Motor neuron (in vitro differentiated cells): ENCODE measurements at places on chromosomes 4 and X. TPM values are rescaled to one million over a fixed set of nuclear protein-coding genes. Genes with fewer than 3 reads are reported as not detected.

CPZ gene
- 0.73 TPM in 1 of 2 replicates, not detected in the other for total RNA-seq

GRCh38 chr4:53039741-53040458 is 177.8 kb downstream of the RASL11B start:
- no peak for ATAC-seq

MTTP gene
- 0.73 TPM in 1 of 2 replicates, not detected in the other for total RNA-seq

CLNK gene
- 0.07 TPM in 1 of 2 replicates, not detected in the other for total RNA-seq

DNA sequence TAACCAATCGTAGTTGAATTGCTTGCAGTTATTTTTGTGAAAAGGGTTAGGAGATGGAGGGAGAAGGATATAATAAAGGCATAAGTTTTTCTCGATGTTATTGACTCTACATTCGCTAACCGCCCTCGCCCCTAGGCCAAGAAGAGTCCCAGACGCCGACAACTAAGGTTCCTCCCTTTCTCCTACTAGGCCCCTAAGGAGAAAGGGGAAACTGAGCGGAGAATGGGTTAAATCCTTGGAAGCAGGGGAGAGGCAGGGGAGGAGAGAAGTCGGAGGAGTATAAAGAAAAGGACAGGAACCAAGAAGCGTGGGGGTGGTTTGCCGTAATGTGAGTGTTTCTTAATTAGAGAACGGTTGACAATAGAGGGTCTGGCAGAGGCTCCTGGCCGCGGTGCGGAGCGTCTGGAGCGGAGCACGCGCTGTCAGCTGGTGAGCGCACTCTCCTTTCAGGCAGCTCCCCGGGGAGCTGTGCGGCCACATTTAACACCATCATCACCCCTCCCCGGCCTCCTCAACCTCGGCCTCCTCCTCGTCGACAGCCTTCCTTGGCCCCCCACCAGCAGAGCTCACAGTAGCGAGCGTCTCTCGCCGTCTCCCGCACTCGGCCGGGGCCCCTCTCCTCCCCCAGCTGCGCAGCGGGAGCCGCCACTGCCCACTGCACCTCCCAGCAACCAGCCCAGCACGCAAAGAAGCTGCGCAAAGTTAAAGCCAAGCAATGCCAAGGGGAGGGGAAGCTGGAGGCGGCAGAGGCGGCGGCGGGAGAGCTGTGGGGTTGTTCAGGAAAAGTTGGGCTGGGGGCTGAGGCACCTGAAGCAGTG is 5.9 kb downstream of the ATOH1 start:
- peak; percentile 79 for ATAC-seq

DNA sequence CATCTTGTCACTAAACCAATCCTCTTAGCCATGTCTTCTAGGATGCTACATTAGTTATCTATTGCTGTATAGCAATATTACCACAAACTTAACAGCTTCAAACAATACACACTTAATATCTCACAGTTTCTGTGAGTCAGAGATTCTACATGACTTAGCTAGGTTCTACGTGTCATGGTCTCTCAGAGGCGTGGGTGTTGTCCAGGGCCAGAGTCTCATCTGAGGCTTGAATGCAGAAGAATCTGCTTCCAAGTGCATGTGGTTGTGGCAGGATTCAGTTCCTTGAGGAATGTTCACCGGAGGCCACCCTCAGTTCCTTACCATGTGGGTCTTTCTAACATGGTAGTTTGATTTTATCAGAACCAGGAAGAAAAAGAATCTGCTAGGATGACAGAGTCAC is 26.4 kb downstream of the PPP1R2C start:
- no peak for ATAC-seq

MAB21L2 gene
- total RNA-seq: 1.3 and 1.6 TPM in 2 replicates

GRCh38 chrX:97587171-97587570 is 703.5 kb downstream of the RPA4 start:
- no peak for ATAC-seq

KLKB1 gene
- total RNA-seq: 0.07 and 0.45 TPM in 2 replicates

DNA sequence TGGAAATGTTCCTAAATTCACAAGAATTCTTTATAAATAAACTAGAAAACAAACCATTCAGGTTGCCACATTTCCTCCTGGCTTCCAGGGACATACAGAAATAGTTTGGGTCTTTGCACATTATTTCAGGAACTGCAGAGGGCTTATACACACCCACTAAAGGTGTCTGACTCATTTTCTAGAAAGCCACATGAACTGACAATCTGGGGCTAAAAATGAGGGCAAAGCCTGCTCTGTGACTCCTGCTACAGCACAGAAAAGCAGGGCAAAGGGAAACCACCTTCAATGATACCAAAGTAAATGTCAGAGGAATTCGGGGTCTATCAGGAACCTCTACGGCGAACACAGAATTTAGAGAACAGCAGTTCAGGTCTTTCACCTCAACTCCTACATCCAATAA is 112.2 kb upstream of the MAP3K15 start:
- no peak for ATAC-seq

DNA sequence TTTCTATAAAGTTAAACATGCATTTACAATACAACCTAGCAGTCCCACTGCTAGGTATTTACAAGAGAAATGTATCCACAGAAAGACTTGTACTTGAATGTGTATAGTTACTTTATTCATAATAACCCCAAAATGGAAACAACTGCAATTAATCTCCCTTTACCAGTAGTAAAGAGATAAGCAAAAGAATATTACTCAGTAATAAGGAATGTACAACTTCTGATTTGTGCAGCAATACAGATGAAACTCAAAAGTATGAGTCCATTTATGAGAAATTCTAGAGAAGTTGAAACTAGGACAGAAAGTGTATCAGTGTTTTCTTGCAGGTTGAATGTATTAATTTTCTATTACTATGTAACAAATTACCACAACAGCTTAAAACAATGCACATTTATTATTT is 15.2 kb downstream of the USP53 start:
- ATAC-seq: no peak

KLHL13 gene
- 36.3 and 37.0 TPM in 2 replicates for total RNA-seq

- peak; percentile 82 for ATAC-seq
These were observed 81.6 kb downstream of the SORBS2 start for GRCh38 chr4:185730387-185730786.

DNA sequence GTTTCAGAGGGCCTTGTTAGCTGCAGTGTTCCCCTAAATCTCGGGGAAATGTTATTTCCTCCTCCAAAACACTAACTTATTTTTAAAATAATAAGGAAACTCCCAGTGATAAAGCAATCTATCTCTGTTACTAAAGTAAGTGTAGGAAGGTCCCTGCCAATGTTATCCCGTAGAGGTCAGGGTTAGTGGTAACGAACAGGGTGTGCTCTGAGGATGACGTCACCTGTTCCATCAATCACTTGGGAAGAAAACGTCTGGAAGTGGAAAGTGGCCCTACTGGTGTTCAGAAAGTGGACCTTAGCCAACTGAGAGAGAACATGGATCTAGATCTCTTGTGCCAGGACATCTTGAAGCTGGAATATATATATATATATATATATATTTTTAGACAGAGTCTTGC is 249.5 kb downstream of the BCOR start:
- no peak for ATAC-seq

- ATAC-seq: no peak
These were observed 136.1 kb downstream of the SNCA start for GRCh38 chr4:89700766-89701423.

MBNL3 gene
- 2.9 and 3.1 TPM in 2 replicates for total RNA-seq

CYTL1 gene
- total RNA-seq: 0.22 TPM in 1 of 2 replicates, not detected in the other

- no peak for ATAC-seq
These were observed 141.2 kb downstream of the DHX15 start for GRCh38 chr4:24443200-24443599.

CENPVL3 gene
- 2.4 and 2.5 TPM in 2 replicates for total RNA-seq

TMEM144 gene
- total RNA-seq: 2.0 and 2.4 TPM in 2 replicates

DNA sequence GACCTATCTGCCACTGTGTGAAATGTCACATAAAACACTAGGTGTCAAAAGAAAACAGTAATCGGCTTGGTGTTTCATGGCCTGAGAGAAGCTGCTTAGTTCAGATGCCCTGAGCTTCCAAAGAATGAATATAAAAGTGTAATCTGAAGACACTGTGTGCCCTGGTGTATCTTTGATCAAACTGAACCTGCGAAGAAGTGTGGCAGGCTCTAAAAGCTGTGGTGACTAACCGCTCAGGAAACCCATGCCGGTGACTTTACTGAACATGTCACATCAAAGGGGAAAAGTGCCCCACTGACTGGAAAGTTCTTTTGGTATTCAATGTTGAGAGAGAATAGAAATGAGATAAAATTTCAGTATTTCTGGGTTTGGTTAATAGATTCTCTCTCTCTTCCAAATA is 89.1 kb downstream of the CLCN4 start:
- no peak for ATAC-seq

SRPK3 gene
- total RNA-seq: 0.67 and 0.71 TPM in 2 replicates

DNA sequence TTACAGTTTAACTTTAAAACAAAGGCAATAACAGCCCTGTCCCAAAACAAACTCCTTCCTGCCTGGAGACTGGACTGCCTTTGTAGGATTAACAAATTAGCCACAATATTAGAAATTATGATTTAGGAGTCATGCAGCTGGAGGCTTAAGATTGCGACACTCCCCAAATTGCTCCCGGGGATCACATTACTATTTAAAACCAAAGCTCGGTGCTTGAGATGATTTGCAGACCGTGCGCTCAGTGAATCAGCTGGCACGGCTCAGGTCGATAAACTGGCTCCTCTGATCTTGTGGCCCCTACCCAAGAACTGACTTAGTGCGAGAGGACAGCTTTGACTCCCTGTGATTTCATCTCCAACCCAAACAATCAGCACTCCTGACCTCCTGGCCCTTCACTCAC is 829.3 kb downstream of the NLGN4X start:
- ATAC-seq: no peak

KLHL2 gene
- total RNA-seq: 17.9 and 19.9 TPM in 2 replicates

DNA sequence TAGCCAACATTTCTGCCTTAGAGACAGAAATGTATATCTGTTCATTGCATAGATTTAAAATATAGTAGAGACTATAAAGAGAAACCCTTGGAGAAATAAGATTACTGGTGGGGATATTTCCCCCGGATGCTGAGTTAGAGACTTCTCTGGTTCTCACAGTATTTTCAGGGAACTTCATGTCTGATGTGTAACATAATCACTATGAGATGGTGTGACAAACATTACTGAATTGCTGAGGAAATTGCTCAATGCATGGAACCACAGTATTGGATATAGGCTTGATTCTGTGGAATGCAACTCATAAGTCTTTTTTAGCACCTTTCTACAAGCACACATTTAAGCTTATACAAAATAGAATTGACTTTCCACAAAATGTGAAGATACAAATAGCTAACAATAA is 152.7 kb downstream of the SOWAHB start:
- ATAC-seq: no peak

NALF2 gene
- 0.41 and 0.49 TPM in 2 replicates for total RNA-seq

UGT2B17 gene
- total RNA-seq: 0.32 and 0.41 TPM in 2 replicates

DNA sequence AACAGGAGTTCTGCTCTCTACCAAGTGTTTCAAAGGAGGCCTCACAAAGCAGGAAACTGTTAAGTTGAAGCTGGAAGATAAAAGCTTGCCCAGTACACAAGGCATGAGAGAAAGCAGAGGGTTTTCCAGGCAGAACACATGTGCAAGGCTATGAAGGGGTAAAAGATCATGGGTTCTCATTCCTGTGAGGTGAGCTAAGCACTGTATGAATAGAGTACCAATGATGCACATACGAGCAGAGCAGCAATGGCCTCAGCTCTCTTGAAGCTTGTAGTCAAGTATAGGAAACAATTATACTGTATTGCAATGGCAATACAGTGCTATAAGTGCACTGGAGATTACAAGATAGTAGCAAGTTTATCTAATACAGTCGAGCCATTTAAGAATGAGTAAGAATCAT is 18.0 kb downstream of the TTC29 start:
- ATAC-seq: peak; percentile 53

GRCh38 chr4:147987252-147987651 is 255.4 kb downstream of the ARHGAP10 start:
- ATAC-seq: no peak

- no peak for ATAC-seq
These were observed 245.5 kb upstream of the TLL1 start for GRCh38 chr4:165627548-165627947.

SPACA5B gene
- total RNA-seq: not detected in 2 replicates

CSAG2 gene
- not detected in 2 replicates for total RNA-seq

DNA sequence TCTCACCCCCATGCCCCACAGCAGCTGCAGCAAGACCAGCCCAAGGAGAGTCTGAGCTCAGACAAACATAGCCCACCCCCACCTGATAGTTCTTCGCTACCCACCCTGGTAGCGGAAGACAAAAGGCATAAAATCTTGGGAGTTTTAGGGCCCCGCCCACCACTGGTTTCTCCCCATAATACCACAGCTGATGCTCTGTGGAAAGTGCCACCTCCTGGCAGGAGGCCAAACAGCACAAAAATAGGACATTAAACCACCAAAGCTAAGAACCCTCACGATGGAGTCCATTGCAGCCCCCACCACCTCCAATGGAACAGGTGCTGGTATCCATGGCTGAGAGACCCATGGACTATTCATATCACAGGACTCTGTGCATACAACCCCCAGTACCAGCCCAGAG is 226.7 kb downstream of the SNCA start:
- no peak for ATAC-seq

CDS1 gene
- total RNA-seq: 23.5 and 28.0 TPM in 2 replicates

STPG2 gene
- 0.35 TPM in 1 of 2 replicates, not detected in the other for total RNA-seq

H2BW2 gene
- 0.54 TPM in 1 of 2 replicates, not detected in the other for total RNA-seq

GRCh38 chr4:108078024-108078733 is 88.5 kb downstream of the HADH start:
- ATAC-seq: no peak

DNA sequence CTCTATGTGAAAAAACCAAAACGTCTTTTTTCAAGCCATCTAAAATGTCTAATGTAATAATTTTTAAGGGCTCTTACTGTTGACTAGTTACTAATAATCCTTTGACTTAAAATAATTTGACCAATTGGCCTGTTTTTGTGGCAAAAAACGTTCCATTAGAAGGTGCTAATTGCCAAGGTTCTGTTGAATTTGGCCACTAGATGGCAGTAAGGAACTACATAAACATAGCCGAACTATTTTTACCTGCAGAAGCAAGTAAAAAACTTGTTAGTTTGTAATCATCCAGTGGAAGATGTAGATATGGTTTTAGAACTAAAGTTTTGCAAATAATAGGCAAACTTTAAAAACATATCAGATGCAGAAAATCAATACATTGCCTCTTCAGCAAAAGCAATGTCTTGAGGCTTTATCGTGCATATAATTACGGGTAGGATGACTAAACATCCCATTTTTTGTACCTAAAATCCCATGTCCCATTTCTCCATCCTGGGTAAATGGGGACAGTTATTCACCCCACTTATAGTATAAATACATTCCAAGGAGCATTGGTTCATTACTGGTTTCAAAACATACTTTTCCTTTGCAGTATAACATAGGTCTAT is 57.6 kb downstream of the PROM1 start:
- ATAC-seq: no peak

GRCh38 chr4:6746721-6747293 is 30.8 kb downstream of the BLOC1S4 start:
- no peak for ATAC-seq

GRCh38 chr4:1502976-1503375 is 96.7 kb upstream of the NKX1-1 start:
- no peak for ATAC-seq
